ENCODE measurements at places on chromosomes 7 and 10.

DNA sequence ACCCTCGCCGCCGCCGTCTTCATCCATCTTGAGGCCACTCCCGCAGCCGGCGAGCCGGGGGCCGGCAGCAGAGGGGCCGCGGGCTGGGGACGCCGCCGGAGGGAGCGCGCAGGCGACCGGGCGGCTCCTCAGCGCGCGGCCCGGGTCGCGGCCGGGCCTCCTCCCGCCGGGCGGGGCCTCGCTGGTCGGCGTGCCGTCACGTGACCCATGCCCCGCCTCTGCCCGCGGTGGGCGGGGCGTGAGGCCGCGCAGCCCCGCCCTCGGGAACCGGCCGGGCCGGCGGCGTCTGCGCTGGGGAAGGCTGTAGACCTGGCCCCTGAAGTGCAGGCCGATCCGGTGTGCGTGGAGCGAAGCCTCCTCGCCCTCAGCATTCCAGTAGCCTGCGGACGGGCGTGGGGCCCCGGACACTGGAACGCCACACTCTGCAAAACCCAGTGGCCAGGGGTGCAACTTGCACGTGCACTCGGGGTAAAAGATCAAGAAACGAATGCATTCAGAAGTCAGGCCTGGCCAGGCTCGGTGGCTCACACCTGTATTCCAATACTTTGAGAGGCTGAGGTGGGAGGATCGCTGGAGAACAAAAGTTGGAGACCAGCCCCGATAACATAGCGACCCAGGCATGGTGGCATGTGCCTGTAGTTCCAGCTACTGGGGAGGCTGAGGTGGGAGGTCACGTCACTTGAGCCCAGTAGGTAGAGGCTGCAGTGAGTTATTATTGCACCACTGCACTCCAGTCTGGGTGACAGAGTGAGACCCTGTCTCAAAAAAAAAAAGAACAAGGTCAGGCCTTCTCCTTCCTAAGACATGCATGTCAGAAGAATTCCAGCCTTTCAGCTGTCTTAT lies at the start of gene CYTH3:
TSS of gene CYTH3 (minus strand) at position 144 of the 843 bp plus-strand sequence. CDS start at position 27, 117 bp downstream.
- DNase-seq = no peak

DNA sequence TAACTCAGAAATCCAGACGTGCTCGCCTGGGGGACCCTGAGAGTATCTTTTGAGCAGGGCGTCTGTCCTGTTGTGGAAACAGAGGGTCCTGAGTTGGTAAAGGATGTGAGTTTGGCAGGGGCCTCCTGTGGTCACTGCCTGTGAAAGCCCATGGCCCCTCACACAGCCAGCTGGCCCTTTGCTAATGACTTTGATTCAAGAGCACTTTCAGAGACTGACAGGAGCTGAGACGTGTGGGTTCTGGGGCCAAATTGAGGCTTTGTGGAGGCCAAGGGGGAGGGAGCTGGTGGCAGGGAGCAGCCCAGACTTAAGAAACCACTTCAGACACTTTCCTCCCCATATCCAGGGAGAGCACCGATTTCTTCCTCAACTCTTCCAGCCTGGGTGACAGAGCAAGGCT lies 459.4 kb upstream of the FOXK1 start:
- DNase-seq = no peak

- no peak for DNase-seq
Observed at GRCh38 chr7:40402661-40403060, 267.9 kb downstream of the SUGCT start.

DNA sequence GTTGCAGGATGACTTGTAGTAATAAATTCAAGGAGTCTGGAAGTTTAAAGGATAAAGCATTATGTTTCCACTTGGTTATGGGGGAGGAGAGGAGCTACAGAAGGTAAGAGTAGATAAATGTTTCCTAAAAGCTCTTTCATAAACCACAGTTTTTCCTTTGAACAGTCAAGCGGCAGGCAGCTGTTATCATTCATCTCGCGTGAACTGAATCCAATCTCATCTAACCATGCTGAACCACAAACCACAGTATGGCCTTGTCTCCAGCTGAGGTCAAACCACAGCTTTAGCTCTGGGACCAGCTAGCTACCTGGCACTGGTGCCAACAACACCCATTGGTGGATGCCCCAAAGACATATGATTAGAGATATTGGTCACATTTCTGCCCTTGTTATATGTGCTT lies 63.3 kb downstream of the NOC3L start:
- no peak for DNase-seq

- no peak for DNase-seq
Observed at GRCh38 chr7:27242555-27243339, at the start of gene EVX1. EVX1 (plus strand) TSS chr7:27242802; CDS start chr7:27243031, 229 bp downstream.

DNA sequence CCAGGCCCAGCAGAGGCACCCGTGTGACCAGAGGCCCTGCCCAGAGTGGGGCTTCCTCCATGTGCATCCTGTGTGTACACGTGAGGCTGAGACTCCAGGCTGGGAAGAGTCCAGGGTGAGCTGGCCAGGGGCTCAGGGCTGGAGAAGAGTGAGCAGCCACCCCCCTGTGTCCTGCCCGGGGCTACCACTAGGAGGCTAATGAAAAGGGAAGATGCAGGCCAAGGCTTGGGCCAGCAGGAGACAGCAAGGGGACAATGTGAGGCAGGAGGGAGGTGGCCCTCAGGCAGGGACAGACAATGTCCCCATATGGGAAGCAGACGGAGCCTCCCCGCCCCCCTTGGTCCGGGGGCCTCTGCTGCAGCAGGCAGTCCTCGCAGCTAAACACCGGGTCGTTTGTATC lies 102.0 kb downstream of the HIF1AN start:
- DNase-seq = no peak

DNA sequence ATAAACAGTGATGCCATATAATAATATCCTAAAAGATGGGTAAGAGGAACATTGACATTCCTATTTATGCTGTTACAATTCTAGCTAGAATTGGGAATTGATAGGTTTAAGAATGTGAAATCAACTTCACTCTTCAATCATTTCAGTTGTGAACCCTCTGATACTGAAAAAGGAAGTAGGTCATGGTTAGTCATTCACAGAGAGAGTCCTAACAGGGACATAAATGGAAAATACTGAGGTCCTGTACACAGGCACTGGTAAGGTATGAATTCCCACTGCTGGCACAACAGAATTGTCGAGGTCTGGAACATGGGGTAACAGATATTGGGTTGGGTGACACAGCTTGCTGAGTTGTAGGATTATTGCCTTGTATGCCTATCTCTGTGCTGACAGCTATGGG lies 289.4 kb upstream of the LRRN3 start:
- DNase-seq = no peak

Data from NCI-H1417 treated with DMSO at 0.1 percent for 48 hours (cell line).